ENCODE measurements at places on chromosomes 3 and 15. TPM values are rescaled to one million over a fixed set of nuclear protein-coding genes. Genes with fewer than 3 reads are reported as not detected.

- no peaks in the 10 kb centered on the region for H3K27me3 ChIP-seq
- H3K36me3 ChIP-seq = no peaks in the 10 kb centered on the region
- H3K4me3 ChIP-seq = no peak overlapping the region
- no peak overlapping the region for H3K27ac ChIP-seq
Measured at GRCh38 chr3:132749786-132750185, 27.6 kb upstream of the NPHP3 start.

DNA sequence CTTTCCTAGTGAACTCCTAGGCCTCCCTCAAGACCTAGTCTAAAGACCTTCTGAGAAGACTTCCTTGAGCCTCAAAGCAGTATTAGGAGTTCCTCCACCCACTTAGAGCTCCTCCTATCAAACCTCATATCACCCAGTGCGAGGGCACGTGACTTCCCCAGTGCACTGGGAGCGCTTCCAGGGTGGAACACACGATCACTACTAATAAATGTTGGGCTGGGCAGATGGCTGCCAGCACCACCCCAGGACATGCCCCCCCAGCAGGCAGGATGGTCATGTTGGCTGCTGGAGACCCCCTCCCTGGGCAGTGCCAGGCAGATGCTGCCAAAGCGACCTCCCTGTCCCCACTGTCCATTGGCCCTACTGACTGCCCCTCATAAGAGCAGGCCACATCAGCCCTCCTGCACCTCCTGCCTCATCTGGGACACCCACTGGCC, 8.5 kb upstream of the PLXND1 start:
- no peak overlapping the region for H3K4me3 ChIP-seq
- H3K27me3 ChIP-seq = no peaks in the 10 kb centered on the region
- peak; percentile 63 for DNase-seq

DNA sequence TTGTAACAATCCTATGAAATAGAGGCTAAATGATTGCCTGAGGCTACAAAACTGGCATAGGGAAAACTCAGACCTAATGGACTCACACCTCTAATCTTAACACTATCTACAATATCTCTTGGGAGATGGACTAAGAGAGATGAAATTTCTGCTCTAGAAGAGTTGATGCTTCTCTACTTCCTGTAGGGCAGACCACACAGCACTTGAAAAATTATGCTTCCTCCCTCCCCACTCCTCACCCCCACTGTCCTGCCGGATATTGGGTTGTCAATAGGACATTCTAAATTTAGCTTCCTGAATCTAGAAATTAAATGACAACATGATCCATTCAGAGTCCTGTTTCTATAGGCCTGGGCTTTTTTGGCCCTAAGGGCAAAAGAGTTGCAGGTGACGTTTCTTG, 295.6 kb downstream of the GAP43 start:
- H3K27me3 ChIP-seq = no peaks in the 10 kb centered on the region
- no peak for DNase-seq
- H3K36me3 ChIP-seq = no peaks in the 10 kb centered on the region
- H3K27ac ChIP-seq = no peak overlapping the region

- no peaks in the 10 kb centered on the region for H3K36me3 ChIP-seq
- H3K4me1 ChIP-seq = no peaks in the 10 kb centered on the region
- H3K27me3 ChIP-seq = no peaks in the 10 kb centered on the region
- no peak for DNase-seq
Measured at GRCh38 chr3:30341851-30342250, 264.6 kb upstream of the TGFBR2 start.

The LRRC2 gene
- 0.71 TPM for total RNA-seq

The FANCD2OS gene
- total RNA-seq = 25.8 TPM

The THSD4 gene
- total RNA-seq = 18.2 TPM

The ZIC1 gene
- 3.5 TPM for total RNA-seq

Measured in testis (tissue), 5 donors.